Natural killer cell (primary cell): ENCODE measurements at places on chromosomes 7 and 10. TPM values are rescaled to one million over a fixed set of nuclear protein-coding genes. Genes with fewer than 3 reads are reported as not detected.

The GPR85 gene
- total RNA-seq, result not detected

The C10orf143 gene
- total RNA-seq, result 7.1 TPM

The NOLC1 gene
- total RNA-seq, result 43.4 TPM

The ANKRD30A gene
- total RNA-seq, result not detected

The CAV2 gene
- not detected for total RNA-seq

The FRA10AC1 gene
- 8.3 TPM for total RNA-seq

The PRSS37 gene
- not detected for total RNA-seq

The AQP1 gene
- total RNA-seq, result not detected

The PLEKHS1 gene
- total RNA-seq, result 0.14 TPM

The FOXI2 gene
- not detected for total RNA-seq

The EPDR1 gene
- 2.1 TPM for total RNA-seq

The TLX1 gene
- not detected for total RNA-seq

The DRGX gene
- not detected for total RNA-seq

The TAS2R16 gene
- not detected for total RNA-seq

The TUBAL3 gene
- total RNA-seq, result not detected

The TRIM50 gene
- total RNA-seq, result not detected

The C10orf71 gene
- not detected for total RNA-seq

The SMO gene
- total RNA-seq, result 0.09 TPM

The NKX2-3 gene
- total RNA-seq, result not detected

The SFXN2 gene
- 5.1 TPM for total RNA-seq

The BTBD16 gene
- total RNA-seq, result not detected

The ELMO1 gene
- total RNA-seq, result 147 TPM

The GPR26 gene
- not detected for total RNA-seq

The HACD1 gene
- total RNA-seq, result 1.5 TPM

The FAM20C gene
- 3.9 TPM for total RNA-seq

The NPSR1 gene
- total RNA-seq, result not detected

The VAX1 gene
- total RNA-seq, result not detected

The MDFIC gene
- 19.1 TPM for total RNA-seq

The ADIRF gene
- not detected for total RNA-seq

The GATA3 gene
- total RNA-seq, result 68.8 TPM

The PHF14 gene
- 23.6 TPM for total RNA-seq

The SMURF1 gene
- 34.7 TPM for total RNA-seq

The RPP38 gene
- total RNA-seq, result 8.4 TPM

The OR13A1 gene
- not detected for total RNA-seq

The PPP1R17 gene
- total RNA-seq, result not detected

The NRG3 gene
- total RNA-seq, result not detected

The FZD8 gene
- total RNA-seq, result 0.85 TPM

The POLR2J2 gene
- 38.9 TPM for total RNA-seq

The UPK3BL2 gene
- 68.5 TPM for total RNA-seq

The ARHGAP22 gene
- total RNA-seq, result 0.40 TPM

The EPHA1 gene
- total RNA-seq, result 1.0 TPM

The ZC3HAV1L gene
- total RNA-seq, result 0.75 TPM

The ADAP1 gene
- total RNA-seq, result 89.2 TPM

The CYP26A1 gene
- not detected for total RNA-seq

The CALHM3 gene
- total RNA-seq, result not detected

The FASTK gene
- 89.4 TPM for total RNA-seq

The RNF32 gene
- total RNA-seq, result not detected

The CEP55 gene
- total RNA-seq, result 0.35 TPM

The GNG11 gene
- total RNA-seq, result 4.0 TPM

The KIF20B gene
- 20.2 TPM for total RNA-seq

The TWIST1 gene
- total RNA-seq, result not detected

The FAM131B gene
- total RNA-seq, result 2.8 TPM

The FAM25G gene
- not detected for total RNA-seq

The CYP3A4 gene
- total RNA-seq, result not detected

The FKBP9 gene
- total RNA-seq, result not detected

The PRSS2 gene
- total RNA-seq, result not detected

The NKX1-2 gene
- total RNA-seq, result not detected
